ENCODE measurements at places on chromosomes 13 and 19.

DNA sequence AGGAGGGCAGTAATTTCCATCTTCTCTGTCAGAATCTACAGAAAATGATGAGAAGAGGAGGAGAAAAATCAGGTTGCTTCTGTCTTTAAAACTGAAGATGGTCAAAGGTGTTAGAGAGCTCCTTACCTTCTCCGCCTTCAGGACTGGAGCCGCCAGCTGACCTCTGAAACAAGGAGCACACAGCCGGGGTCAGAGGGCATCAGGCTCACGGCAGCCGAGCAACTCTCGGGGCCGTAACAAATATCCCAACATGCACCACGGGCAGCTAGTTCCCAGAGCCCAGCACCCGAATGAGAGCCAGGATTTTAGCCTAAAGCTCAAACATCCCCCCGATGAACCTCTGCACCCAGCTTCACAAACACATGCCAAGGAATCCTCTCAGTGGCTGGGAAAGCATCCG lies 27.6 kb downstream of the CAPS start:
- no peak for DNase-seq

- no peak for DNase-seq
These were observed 27.3 kb downstream of the PNPLA6 start for GRCh38 chr19:7562646-7563393.

- no peak for DNase-seq
These were observed 906 bp downstream of the ANKLE1 start for GRCh38 chr19:17282488-17283125.

DNA sequence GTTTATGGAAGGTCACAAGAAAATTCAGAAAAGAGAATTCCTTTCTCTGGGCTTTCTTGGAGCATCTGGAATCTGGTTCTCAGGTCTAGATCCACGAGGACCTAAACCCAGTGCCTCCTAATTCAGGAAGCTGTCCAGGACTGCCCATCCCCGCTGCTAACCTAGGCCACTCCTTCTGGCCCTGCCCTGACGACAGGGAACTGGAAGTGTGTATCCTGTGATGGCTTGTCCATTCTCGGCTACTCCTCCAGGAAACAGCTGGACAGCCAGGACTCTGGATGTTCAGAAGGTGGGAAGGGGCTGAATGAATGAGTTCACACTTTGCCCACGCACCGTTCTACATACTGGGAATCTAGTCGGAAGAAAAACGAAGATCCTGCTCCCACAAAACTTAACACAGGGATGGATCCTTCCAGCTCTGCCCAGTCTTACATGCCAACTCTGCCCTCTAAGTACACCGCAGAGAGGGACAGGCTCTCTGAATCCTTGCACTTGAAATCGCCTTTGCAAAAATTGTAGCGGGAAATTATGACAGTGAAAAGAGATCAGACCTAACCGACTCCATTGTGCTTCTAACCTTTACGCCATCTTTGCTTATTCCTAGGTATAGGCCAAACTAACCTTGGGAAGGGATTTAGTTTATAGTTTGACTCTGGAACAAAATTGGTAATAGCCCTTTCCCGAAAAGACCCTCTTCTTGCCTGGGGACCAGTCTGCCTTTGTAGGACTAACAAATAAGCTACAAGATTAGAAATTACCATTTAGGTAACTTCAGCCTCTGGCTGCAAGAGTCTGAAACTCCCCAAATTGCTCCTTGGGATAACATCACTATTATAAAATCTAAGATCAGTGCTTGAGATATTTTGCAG lies 1.8 kb downstream of the LSM4 start:
- no peak for DNase-seq

DNA sequence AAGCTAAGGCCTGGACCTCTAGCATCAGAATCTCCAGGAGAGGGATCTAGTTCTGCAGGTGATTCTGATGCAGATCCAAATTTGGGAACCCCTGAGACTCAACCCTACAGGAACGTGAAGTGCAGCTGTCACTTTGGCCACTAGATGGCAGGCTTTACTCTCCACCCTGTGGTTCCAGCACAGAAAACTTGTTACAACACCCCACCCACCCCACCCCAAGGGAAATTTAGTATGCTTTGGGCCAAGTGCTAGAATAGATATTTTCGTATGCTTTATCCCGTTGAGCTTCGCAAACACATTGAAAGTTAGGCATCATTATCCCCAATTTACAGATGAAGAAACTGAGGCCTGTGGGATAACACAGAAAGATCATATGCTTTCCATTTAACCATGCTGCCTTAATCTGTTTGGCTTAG lies 232.0 kb downstream of the B3GLCT start:
- no peak for DNase-seq

DNA sequence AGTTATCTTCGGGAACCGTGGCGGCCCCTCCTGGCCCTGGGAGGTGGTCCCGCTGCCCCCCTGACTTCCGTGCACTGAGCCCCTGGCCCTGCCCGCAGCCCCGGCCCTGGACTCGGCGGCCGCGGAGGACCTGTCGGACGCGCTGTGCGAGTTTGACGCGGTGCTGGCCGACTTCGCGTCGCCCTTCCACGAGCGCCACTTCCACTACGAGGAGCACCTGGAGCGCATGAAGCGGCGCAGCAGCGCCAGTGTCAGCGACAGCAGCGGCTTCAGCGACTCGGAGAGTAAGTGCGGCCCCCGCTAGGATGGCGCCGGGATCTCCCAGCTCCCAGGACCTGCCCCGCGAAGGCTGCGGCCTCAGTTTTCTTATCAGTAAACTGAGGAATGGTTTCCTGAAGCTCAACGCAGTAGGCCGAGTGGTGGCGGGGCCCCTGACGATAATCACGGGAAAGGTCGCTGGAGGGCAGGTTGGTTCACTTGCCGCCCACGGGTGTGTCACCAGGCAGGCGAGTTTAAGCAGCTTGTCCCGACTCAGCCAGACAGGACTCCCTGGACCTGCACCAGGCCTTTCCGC lies 924 bp downstream of the RGCC start:
- no peak for DNase-seq

DNA sequence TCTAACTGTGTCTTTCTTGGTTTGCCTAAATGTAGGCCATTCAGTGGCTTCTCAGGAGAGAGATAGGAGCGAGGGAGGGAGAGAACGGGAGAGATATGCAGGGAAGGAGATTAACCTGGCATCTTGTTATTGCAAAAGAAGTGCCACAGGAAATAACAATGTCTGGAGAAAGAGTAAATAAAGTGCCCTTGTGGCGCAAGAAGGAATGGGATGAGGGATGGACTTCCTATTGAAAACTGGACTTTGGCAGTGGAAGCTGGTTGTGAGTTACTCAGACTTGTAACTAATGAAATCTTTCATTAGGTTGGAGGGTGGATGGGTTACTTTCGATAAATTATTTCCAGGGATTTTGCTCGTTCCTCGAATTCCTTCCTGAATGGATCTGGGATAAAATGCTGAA lies 136.1 kb downstream of the LACC1 start:
- no peak for DNase-seq

DNA sequence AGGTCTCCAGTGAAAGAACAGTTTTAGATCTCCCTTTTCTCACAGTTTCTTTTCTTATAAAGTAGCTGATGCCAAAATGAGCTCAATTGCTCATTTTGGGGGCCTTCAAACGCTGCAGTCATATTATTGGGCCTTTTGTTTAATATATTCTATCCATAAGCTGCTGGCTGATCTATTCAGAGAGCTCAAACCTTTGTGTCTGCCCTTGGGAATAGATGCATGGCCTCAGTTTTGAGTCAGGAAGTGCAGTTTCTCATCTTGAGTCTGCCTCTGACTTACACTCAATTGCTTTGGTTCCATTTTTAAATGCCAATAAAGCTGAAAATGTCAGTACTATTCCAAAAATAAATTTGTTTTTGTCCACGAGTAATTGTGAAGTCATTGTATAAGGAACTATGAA lies 468.9 kb downstream of the KLF12 start:
- DNase-seq = no peak

DNA sequence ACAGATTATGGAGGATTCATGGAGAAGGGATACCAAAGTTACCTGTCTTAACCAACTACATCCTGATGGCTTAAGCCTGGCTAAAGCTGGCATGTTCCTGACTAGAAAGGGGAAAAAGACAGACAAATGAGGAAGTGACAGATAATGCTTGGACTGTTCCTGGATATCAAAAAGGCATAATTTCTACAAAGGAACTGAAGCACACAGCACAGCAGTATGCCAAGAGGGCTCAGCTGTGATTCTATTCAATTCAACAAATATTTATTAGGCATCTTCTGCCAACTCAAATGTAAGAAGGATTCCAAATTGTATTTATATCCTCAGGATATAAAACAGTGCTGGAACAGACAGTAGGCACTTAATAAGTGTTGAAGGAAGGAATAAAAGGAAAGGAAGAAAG lies 59.5 kb downstream of the KLF12 start:
- DNase-seq = no peak

DNA sequence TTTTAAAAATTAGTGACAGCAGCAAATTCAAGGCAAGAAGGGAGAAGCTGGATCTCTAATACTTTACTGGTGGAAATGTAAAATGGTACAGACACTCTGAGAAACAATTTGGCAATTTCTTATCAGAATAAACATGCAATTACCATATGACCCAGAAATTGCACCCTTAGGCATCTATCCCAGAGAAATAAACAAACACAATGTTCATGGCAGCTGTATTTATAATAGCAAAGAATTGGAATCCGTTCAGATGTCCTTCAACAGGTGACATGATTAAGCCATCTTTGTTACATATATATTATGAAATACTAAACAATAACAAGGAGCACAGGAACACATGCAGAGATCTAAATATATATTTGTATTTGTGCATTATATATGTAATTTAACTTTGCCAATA lies 756.5 kb downstream of the SLITRK1 start:
- DNase-seq = no peak

- DNase-seq = no peak
These were observed 575 bp downstream of the SHFL start for GRCh38 chr19:10086591-10087192.

DNA sequence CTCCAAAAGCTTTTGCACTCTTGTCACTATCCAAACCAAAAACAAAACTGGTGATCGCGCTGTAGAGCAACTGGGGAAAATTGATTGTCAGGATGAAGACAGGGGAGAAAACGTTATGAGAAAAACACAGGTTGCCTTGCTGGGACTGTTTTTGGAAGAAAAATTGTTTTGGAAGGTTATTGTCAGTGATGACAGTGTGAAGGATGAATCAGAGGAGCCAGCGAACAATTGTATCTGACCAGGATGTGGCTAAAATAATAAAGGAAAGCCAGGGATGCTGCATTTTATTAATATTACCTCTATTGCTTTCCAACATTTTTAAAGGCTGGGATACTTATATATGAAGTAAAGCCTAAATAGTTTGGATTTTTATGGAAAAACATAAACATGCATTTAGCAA lies 334.0 kb downstream of the SPRY2 start:
- DNase-seq = no peak

All from putamen (tissue), 1 donor.